ENCODE measurements at places on chromosomes 7 and 10. TPM values are rescaled to one million over a fixed set of nuclear protein-coding genes. Genes with fewer than 3 reads are reported as not detected.

DNA sequence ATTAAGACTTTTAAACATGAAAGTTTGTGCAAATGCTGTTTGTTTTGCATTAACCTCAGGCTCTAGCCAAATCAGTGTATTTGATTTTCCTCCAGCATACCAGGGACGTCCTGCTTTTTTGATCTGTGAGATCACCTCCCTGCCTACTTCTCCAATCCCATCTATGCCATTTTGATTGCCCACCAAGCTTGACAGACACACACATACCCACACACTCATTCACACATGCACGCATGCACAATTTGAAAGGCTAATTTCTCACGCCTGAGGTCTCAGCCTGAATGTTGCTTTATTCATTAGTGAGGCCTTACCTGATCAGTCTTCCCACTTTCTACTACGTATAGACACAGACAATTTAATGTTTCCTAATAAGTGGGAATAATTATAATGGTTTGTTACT is 53.5 kb downstream of the CDK13 start:
- no peak for DNase-seq

DNA sequence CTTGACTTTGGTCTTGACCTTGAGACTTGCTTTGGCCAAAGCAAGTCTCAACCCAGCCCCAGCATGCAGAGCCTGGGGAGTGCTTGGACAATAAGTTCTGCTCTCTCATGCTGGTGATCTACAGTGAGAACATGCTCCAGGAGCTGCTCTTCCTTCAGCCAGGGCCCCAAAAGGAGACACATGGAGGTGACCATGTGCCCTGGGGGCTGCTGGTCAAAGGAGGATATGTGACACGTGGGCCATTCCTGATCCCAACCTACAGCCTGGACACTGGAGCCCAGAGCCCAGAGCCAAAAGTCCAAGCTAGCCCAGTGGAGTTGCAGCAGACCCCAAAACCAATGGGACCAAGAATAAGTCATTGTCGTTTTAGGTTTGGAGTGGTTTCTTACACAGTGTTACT is 78.2 kb upstream of the CHST15 start:
- DNase-seq: no peak

- DNase-seq: no peak
These were observed 24.7 kb downstream of the RRP12 start for GRCh38 chr10:97376413-97376812.

GRCh38 chr7:33892945-33893344 is 12.4 kb upstream of the BMPER start:
- DNase-seq: no peak

GRCh38 chr10:31171402-31172083 is 139.9 kb upstream of the ZNF438 start:
- no peak for DNase-seq

Gene NPFFR1
- not detected for total RNA-seq

Gene PSD
- 6.2 TPM for total RNA-seq

Gene RNF32
- total RNA-seq: 0.64 TPM

Gene SNX10
- total RNA-seq: 17.5 TPM

Gene BMPER
- total RNA-seq: not detected
